ENCODE measurements at places on chromosomes 5 and 9.

- DNase-seq = no peak
These were observed 1490.6 kb upstream of the CDH6 start for GRCh38 chr5:29702875-29703274.

- DNase-seq = no peak
These were observed 11.9 kb downstream of the TRIO start for GRCh38 chr5:14155075-14155474.

DNA sequence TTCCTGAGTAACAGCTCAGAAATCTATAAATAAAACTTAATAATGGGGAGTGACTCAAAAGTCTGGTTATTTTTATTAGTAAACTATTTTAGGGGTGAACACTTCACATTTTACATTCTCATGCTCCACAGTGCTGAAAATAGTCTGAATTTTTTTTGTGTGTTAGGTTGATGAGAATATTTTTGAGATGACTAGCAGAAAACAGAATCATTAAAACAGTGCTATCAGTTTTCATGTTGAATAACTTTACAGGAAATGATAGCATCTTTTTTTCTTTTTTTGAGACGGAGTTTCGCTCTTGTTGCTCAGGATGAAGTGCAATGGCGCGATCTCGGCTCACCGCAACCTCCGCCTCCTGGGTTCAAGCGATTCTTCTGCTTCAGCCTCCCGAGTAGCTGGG is 60.3 kb downstream of the TMC1 start:
- DNase-seq = no peak

- DNase-seq = no peak
These were observed 112.5 kb downstream of the FAM114A2 start for GRCh38 chr5:153926201-153926600.

DNA sequence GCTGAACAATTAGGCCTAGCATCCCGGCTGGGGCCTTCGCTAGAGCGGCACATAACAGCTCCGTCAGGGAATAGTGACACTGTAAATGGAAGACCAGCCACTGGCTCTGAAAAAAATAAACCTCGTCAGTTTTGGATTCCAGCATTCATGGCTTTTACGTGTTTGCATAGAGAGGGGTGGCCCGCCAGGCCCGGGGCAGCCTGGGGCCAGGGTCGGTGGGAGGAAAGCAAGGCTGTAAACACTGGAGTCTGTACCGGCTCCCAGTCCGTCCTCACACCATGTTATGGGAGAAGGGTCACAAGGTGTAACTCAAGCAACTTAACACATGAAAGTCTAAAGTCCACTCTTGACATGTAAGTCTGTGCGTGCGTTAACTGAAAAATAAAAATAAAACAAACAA is 11.2 kb downstream of the CCNI2 start:
- no peak for DNase-seq

GRCh38 chr5:169128679-169129078 is 172.3 kb downstream of the SLIT3 start:
- DNase-seq = no peak

Data from activated naive CD4-positive, alpha-beta T cell (primary cell).